ENCODE measurements at places on chromosomes 3 and 15.
A peak's percentile ranks its signal among the peaks of the same experiment; 100 is the strongest.

GRCh38 chr3:21484828-21485144 is 266.2 kb downstream of the ZNF385D start:
- no peak for DNase-seq
- peaks cover 2% of the 10 kb centered on the region for H3K4me1 ChIP-seq
- no peaks in the 10 kb centered on the region for H3K27me3 ChIP-seq

GRCh38 chr15:68782589-68783161 is 38.0 kb downstream of the ANP32A start:
- H3K36me3 ChIP-seq: peaks cover 38% of the 10 kb centered on the region
- DNase-seq: no peak
- H3K27me3 ChIP-seq: no peaks in the 10 kb centered on the region
- peaks cover 5% of the 10 kb centered on the region for H3K4me1 ChIP-seq

- H3K27me3 ChIP-seq: no peaks in the 10 kb centered on the region
- peaks cover 6% of the 10 kb centered on the region for H3K4me1 ChIP-seq
- no peaks in the 10 kb centered on the region for H3K36me3 ChIP-seq
- no peak overlapping the region for H3K27ac ChIP-seq
- DNase-seq: no peak
Measured at GRCh38 chr3:151788401-151788800, 25.5 kb upstream of the AADAC start.

- no peaks in the 10 kb centered on the region for H3K4me1 ChIP-seq
- H3K4me3 ChIP-seq: peak overlapping the region; percentile 29
- H3K27ac ChIP-seq: no peak overlapping the region
- DNase-seq: peak; percentile 45
Measured at GRCh38 chr15:23877502-23878412, 190.7 kb upstream of the NDN start.

GRCh38 chr3:101065962-101066361 is 72.7 kb upstream of the ABI3BP start:
- no peak overlapping the region for H3K4me3 ChIP-seq
- no peak for DNase-seq
- no peak overlapping the region for H3K27ac ChIP-seq
- H3K4me1 ChIP-seq: peaks cover 3% of the 10 kb centered on the region
- H3K27me3 ChIP-seq: no peaks in the 10 kb centered on the region
- H3K36me3 ChIP-seq: no peaks in the 10 kb centered on the region

DNA sequence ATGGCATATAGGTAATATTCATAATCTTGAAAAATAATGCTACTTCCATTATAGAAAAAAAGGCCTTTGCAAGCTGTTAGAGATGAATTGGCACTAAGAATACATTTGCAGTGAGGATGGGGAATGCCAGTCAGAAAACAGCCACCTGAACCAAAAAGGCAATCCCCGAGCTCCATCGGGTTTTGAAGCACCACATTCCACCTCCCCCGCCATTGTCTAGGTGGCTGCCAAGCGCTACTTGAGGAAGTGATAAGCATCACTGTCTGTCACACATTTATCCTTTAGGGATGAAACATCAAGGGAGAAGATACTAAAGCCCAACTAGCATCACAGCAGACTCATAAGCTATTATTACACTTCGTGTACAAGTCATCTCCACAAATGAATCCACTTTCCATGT is 112.8 kb downstream of the OSBPL10 start:
- H3K27me3 ChIP-seq: no peaks in the 10 kb centered on the region
- peaks cover 7% of the 10 kb centered on the region for H3K4me1 ChIP-seq
- DNase-seq: no peak

- DNase-seq: no peak
- H3K27me3 ChIP-seq: no peaks in the 10 kb centered on the region
- H3K27ac ChIP-seq: no peak overlapping the region
- no peaks in the 10 kb centered on the region for H3K36me3 ChIP-seq
Measured at GRCh38 chr15:99403597-99403996, 152.3 kb downstream of the LRRC28 start.

GRCh38 chr3:172129850-172130716 is 90.7 kb downstream of the FNDC3B start:
- peaks cover 12% of the 10 kb centered on the region for H3K36me3 ChIP-seq
- peaks cover 46% of the 10 kb centered on the region for H3K4me1 ChIP-seq
- no peak for DNase-seq
- H3K4me3 ChIP-seq: no peak overlapping the region

GRCh38 chr3:31980530-31981205 is 394 bp downstream of the OSBPL10 start:
- peaks cover 29% of the 10 kb centered on the region for H3K27me3 ChIP-seq
- peak; percentile 74 for DNase-seq
- H3K4me1 ChIP-seq: peaks cover 19% of the 10 kb centered on the region
- no peak overlapping the region for H3K27ac ChIP-seq
- peak overlapping the region; percentile 78 for H3K4me3 ChIP-seq

DNA sequence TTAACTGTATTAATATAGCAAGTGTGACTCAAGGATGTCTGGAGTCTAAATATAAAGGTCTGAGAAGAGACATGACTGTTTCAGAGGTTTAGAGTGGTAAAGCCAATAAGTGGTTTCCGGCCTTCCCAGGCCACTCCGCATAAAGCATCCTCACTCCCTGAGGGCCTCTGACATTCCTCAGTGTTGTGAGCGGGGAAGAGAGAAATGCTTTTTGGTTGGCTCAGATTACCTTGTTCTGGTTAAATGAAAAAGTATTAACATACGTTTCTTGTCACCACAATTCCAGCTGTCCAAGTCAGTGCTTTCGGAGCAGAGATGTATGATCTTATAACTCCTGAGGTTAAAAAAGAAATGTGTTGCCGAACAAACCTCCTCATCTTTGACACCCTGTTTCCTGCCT is 103.8 kb downstream of the RBMS3 start:
- H3K27me3 ChIP-seq: no peaks in the 10 kb centered on the region
- H3K4me1 ChIP-seq: peaks cover 29% of the 10 kb centered on the region
- H3K27ac ChIP-seq: peak overlapping the region; percentile 1
- H3K4me3 ChIP-seq: no peak overlapping the region
- peaks cover 8% of the 10 kb centered on the region for H3K36me3 ChIP-seq

DNA sequence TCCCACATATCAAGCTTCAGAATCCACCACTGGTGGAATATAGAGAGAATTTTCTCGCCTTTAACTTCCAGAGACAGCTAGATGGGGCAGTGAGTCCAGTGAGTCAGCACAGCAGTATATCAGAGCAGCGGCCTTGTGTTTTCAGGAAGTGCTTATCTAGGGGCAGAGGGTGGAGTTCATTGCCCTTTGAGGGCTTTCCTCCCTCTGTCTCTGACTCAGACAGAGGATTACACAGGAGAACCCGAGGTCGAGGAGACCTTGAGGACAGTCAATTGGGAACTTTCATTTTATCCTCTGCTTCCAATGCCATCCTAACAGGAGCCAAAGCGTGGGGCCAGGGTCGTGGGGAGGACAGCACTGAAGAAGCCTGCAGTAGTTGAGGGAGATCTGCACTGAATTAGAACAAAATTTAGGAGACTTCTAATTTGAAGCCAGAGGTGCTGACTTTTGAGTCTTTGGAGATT is 109.6 kb upstream of the UMPS start:
- no peak overlapping the region for H3K27ac ChIP-seq
- no peak overlapping the region for H3K4me3 ChIP-seq
- peaks cover 10% of the 10 kb centered on the region for H3K36me3 ChIP-seq
- H3K4me1 ChIP-seq: peaks cover 12% of the 10 kb centered on the region

- H3K4me3 ChIP-seq: no peak overlapping the region
- peaks cover 3% of the 10 kb centered on the region for H3K27me3 ChIP-seq
- DNase-seq: no peak
- H3K4me1 ChIP-seq: no peaks in the 10 kb centered on the region
- no peaks in the 10 kb centered on the region for H3K36me3 ChIP-seq
Measured at GRCh38 chr3:160106905-160107861, 118.0 kb upstream of the C3orf80 start.

DNA sequence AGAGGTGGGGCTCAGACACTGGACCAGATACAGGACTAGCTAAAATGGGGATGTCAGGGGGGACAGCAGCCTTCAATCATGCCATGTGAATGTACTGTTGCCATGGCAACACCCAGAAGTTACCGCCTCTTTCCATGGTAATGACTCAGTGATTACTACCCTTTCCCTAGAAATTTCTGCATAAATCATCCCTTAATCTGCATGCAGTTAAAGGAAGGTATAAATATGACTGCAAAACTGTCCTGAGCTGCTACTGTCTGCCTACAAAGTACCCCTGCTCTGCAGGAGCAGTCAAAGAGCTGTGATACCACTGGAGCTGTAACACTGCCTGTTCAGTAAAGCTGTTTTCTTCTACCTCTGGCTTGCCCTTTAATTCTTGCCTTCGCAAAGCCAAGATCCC is 168.2 kb downstream of the PEAK1 start:
- H3K27me3 ChIP-seq: no peaks in the 10 kb centered on the region
- H3K4me3 ChIP-seq: no peak overlapping the region
- peaks cover 12% of the 10 kb centered on the region for H3K36me3 ChIP-seq
- DNase-seq: no peak

- no peak for DNase-seq
- H3K36me3 ChIP-seq: no peaks in the 10 kb centered on the region
- H3K27ac ChIP-seq: no peak overlapping the region
- no peak overlapping the region for H3K4me3 ChIP-seq
- H3K4me1 ChIP-seq: peaks cover 14% of the 10 kb centered on the region
- H3K27me3 ChIP-seq: no peaks in the 10 kb centered on the region
Measured at GRCh38 chr3:52986938-52987337, 58.9 kb downstream of the SFMBT1 start.

DNA sequence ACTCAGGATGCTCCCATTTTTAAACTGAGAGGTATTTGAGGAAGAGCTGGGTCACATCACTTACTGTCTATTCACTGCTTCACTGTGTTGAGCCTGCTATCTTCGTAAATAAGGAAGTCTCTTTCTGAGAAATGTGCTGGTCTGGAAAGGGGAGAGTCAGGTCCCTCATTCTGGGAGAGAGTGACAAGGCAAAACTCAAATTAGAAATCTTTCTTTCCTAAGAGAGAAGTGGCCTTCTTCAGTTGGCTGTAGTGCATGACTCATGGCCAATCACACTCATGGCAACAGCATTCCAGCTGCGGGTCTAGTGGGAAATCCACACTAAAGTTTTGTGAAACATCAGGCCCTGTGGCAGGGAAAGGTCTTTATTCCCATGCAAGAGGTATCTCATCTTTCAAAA is 11.5 kb upstream of the TIMP4 start:
- peaks cover 2% of the 10 kb centered on the region for H3K4me1 ChIP-seq
- no peak overlapping the region for H3K27ac ChIP-seq
- DNase-seq: no peak
- H3K27me3 ChIP-seq: no peaks in the 10 kb centered on the region
- H3K36me3 ChIP-seq: no peaks in the 10 kb centered on the region
- H3K4me3 ChIP-seq: no peak overlapping the region

- H3K27me3 ChIP-seq: no peaks in the 10 kb centered on the region
- DNase-seq: no peak
- H3K4me1 ChIP-seq: no peaks in the 10 kb centered on the region
- no peak overlapping the region for H3K27ac ChIP-seq
Measured at GRCh38 chr3:182837855-182838454, 44.7 kb downstream of the ATP11B start.

DNA sequence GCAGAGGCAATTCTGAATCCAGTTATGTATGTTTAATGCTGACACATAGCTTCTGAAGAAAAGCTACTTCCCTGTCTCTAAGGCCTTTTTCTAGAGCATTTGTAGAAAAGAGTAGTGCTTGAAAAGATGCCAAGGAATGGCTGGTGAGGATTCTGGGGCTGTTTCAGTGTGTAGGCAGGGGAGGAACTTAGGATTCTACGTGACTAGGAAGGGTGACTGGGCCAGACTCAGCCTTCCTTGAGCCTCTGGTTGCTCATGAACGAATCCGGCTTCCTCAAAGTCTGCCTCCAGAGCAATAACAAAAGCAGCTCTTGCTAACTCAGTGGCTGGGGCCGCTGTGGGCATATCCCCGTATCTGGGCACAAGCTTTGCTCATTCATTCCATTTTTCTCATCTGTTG is 104.8 kb upstream of the WNT5A start:
- no peak for DNase-seq
- H3K27ac ChIP-seq: peak overlapping the region; percentile 40
- H3K27me3 ChIP-seq: peaks cover 21% of the 10 kb centered on the region
- no peak overlapping the region for H3K4me3 ChIP-seq

- H3K4me1 ChIP-seq: peaks cover 12% of the 10 kb centered on the region
- H3K4me3 ChIP-seq: no peak overlapping the region
- H3K27me3 ChIP-seq: no peaks in the 10 kb centered on the region
- no peaks in the 10 kb centered on the region for H3K36me3 ChIP-seq
- peak overlapping the region; percentile 51 for H3K27ac ChIP-seq
- DNase-seq: no peak
Measured at GRCh38 chr3:179181021-179181472, 32.9 kb downstream of the PIK3CA start.

- no peak overlapping the region for H3K4me3 ChIP-seq
- H3K4me1 ChIP-seq: no peaks in the 10 kb centered on the region
- no peak for DNase-seq
Measured at GRCh38 chr3:154598166-154598565, 168.2 kb upstream of the GPR149 start.

DNA sequence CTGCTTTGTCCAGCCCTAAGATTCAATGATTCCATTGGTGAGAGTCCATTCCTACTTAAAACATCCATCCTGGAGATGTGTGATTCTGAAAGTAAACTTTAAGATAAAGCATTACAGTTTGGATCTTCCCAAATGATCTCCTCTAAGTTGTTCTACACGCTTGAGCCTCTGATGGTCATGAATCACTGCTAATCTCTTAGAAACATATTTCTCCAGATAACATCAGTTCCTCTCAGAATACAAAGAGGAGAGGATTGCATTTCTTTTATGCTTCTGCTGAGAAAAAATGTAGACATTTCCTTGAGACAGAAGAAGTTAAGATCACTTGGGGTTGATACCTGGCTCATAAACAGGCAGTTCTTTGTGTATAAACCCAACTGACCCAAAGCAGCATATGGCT is 281.2 kb upstream of the DPH6 start:
- DNase-seq: no peak
- peaks cover 45% of the 10 kb centered on the region for H3K4me1 ChIP-seq
- no peak overlapping the region for H3K4me3 ChIP-seq
- H3K36me3 ChIP-seq: peaks cover 4% of the 10 kb centered on the region
- peak overlapping the region; percentile 90 for H3K27ac ChIP-seq

GRCh38 chr3:30633718-30634117 is 27.3 kb downstream of the TGFBR2 start:
- peaks cover 26% of the 10 kb centered on the region for H3K4me1 ChIP-seq
- peaks cover 3% of the 10 kb centered on the region for H3K36me3 ChIP-seq
- no peak for DNase-seq
- H3K27me3 ChIP-seq: no peaks in the 10 kb centered on the region

- peaks cover 6% of the 10 kb centered on the region for H3K4me1 ChIP-seq
- no peaks in the 10 kb centered on the region for H3K27me3 ChIP-seq
- H3K4me3 ChIP-seq: no peak overlapping the region
- H3K27ac ChIP-seq: peak overlapping the region; percentile 82
- H3K36me3 ChIP-seq: no peaks in the 10 kb centered on the region
Measured at GRCh38 chr3:165491487-165491886, 295.3 kb upstream of the SLITRK3 start.

DNA sequence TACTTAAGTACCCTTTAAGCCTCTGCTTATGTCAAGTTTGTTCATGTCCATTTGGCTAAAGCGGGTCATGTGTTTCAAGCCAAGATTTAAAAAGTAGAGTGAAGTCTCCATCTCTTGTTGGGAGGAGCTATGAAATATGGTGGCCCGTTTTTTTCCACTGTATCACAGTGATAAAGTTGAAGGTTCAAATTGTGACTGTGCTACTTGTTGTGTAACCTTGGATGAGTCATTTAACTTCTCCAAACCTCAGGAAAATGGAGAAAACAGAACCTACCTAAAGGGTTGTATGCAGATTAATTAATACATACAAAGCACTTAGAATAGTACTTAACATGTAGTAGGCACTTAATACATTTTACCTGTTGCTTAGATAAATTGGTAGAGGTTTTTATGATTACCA is 43.4 kb downstream of the SNAPC5 start:
- no peaks in the 10 kb centered on the region for H3K27me3 ChIP-seq
- peaks cover 7% of the 10 kb centered on the region for H3K36me3 ChIP-seq
- H3K27ac ChIP-seq: no peak overlapping the region
- H3K4me3 ChIP-seq: no peak overlapping the region
- no peaks in the 10 kb centered on the region for H3K4me1 ChIP-seq

Measured in mesothelial cell of epicardium (in vitro differentiated cells).